Choroid plexus epithelial cell (primary cell): ENCODE measurements at places on chromosomes 1 and 21.

DNA sequence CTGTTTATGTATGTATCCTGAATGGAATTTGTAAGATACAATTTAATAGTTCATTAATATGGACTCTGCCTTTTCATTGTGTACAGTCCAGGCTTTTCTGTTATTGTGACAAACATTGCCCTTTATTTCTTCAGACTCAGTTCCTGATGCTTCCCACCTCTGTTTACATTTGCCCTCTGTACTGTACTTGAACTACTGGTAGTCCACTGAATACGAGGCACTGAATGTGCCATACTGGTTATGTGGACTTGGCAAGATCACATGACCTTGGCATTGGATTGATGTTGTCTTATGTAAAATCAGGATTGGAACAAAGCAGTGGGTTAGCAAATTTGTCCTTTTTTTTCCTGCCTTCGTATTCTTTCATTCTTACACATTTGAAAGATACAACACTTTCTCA, 27.8 kb downstream of the RALGPS2 start:
- DNase-seq = no peak

DNA sequence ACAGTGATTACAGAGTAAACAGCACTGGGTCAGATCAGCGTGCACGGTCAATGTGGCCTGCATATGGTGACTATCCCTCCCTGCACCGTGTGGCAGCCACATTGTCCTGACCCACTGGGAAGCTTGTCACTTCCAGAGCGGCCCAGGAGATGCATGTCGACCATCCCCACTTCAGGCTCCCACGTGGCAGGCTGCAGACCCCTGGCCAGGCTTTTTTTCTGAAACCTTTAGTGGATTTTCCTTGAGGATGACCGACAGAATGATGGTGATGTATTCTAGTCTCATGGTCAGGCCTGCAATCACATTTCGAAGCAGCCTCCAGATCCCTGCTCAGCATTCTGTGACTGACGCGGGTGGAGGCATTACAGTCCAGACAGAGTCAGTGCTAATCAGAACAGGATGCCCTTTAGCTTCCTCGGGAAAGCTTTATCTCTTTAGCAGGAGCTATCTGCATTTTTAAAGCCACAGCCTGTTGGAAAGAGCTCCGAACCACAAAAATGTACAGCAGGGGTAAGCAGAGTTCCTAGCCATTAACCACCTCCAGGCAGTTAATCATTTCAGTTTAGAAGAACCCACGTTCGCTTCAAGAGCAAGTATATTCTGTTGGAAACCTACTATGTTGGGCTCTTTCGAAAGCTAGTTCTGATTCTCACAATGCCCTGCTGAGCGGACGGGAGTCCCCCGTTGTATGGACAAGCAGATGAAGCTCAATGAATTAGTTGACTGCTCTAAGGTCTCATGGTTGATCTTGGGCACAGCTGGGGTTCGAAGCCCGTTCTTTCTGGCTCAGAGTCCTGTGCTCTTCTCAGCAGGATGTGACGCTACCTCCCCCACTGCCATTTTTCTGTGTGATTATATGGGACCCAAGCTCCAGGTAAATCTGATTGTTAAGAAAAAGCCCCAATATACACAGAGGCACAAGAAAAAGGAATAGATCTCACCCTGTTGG, 56.5 kb downstream of the IRF2BP2 start:
- DNase-seq = peak; percentile 90

DNA sequence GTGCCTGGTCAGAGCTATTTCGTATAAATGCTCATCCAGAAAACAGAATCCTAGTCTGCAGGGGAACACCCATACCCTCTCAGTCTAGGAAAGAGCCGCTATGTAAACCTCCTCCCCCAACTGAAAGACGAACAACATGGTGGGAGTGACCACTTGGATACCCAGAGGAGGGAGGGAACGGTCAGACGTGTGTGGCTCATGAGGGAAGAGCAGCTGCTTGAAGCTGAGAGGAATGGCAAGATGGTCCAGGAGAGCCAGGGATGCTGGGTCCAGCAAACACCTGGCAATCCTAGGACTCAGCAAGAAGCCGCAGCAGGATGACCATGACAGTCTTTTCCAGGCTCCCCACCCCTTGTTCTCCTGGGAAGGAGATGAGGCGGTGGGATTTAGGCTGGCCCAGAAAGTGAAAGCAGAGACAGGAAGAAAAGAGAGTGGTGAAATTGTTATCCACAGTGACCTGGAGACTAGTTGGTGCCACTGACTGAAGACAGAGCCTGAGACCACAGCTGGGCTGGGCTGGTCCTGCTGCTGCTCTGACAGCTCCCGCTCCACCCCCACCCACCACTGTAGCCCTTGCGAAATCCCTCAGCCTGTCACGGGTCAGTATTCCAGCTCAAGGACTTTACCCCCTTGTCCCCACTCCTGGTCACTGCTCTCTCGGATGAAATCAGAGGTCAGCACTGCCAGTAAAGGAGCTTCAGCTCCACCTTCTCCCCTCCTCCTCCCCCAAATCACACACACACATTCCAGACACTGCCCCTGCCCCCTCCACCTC, 3.6 kb downstream of the CERS2 start:
- DNase-seq = peak; percentile 71

GRCh38 chr1:192476802-192477298, 98.7 kb upstream of the RGS1 start:
- DNase-seq = peak; percentile 83

GRCh38 chr1:31409946-31410858, 2.8 kb upstream of the SERINC2 start:
- no peak for DNase-seq

GRCh38 chr1:38175121-38175520, 128.5 kb upstream of the POU3F1 start:
- no peak for DNase-seq

- DNase-seq = no peak
Measured at GRCh38 chr1:227729144-227729880, 5.8 kb downstream of the JMJD4 start.

- DNase-seq = no peak
Measured at GRCh38 chr1:59631561-59632255, 183.0 kb upstream of the HOOK1 start.

DNA sequence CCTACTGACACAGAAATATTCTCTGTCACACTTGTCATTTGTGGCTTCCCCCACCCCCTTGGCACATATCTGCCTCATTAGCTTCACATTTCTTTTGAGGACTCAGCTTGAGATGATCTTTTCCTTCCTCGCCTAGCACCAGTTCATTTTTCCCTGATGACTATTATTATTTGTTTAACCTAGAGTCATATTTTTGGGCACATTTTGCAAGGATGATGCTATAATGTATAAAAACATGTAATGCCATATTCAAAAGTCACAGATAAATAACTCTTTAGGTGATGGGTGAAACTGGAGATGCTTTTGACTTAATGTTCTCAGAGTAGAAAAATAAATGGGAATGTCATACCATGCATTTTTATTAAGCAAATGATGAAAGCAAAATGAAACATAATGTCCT, 202.7 kb downstream of the BACH1 start:
- peak; percentile 91 for DNase-seq

GRCh38 chr1:88946861-88947260, 45.6 kb downstream of the KYAT3 start:
- DNase-seq = peak; percentile 35

- peak; percentile 33 for DNase-seq
Measured at GRCh38 chr1:189616893-189617292, 860.8 kb downstream of the BRINP3 start.

- DNase-seq = peak; percentile 71
Measured at GRCh38 chr1:182446033-182446669, 3.8 kb upstream of the RGSL1 start.

GRCh38 chr1:18234790-18235242, 127.2 kb downstream of the IGSF21 start:
- peak; percentile 34 for DNase-seq

GRCh38 chr1:76121850-76122249, 47.3 kb downstream of the ST6GALNAC3 start:
- no peak for DNase-seq

DNA sequence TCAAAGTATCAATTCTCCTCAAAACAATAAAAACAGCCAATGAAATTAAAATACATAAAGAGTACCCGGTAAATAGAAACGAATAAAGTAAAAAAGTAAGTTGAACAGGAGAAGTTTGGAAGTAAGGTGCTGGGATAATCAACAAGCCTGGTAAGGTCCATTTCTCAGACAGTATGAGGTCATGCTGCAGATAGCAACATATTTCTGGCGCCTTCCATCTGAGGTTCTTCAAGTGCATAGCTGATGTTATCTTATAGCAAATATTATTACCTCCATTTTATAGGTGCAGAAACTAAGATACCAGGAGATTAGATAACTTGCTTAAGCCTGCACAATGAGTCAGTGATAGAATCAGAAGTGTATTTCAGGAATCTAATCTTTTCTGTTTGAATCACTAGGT, 23.7 kb upstream of the CEP350 start:
- DNase-seq = no peak

DNA sequence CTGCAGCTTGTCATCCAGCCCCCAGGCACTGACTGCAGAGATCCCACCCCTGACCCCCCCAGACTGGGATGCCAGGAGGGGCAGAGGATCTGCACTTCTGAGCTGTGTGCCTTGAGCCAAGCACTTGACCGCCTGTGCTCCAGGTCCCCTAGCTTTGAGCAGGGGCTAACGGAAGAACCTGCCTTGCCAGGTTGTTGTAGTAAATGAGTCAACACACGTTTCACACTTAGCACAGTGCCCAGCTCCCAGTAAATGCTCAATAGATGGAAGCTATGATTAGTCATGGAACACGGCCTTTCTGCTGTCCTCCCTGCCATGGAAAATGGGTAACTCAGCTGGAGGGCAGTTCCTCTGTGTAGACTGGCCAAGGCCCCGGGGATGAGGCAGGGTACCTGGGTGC, 24.1 kb downstream of the IFFO2 start:
- no peak for DNase-seq

DNA sequence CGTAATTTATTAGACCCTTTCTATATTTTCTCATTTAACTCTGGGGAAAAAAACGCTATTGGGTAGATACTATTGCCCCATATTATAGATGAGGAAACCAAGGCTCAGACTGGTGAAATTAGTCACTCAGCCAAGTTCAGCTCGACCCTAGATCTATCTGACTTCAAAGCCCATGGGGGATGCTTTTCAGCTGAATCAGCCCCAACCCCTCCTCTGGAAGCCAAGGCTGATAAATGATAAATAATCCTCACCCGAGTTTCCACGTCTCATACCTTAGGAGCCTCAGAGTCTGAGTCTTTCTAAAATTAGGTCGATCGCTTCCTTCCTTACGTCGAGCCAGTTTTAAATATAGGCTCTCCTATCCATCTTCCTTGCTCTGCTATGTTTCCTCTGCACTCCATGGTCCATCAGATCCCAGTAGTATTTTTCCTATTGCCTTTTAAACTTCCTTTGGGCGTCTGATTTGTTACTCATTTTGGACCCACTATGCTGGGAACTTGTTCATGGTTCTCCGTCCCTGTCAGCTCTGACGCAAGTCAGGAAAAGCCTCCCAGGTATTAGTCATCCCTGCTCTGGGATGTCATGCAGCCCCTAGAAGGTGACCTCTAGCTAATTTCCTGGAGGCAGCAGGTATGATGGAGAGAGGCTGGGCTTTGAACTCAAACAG, 122.8 kb downstream of the PLPP3 start:
- peak; percentile 51 for DNase-seq
